ENCODE measurements at places on chromosomes 2 and 18.
A peak's percentile ranks its signal among the peaks of the same experiment; 100 is the strongest.

- no peak for DNase-seq
Measured at GRCh38 chr2:234107861-234108260, 57.4 kb downstream of the SPP2 start.

DNA sequence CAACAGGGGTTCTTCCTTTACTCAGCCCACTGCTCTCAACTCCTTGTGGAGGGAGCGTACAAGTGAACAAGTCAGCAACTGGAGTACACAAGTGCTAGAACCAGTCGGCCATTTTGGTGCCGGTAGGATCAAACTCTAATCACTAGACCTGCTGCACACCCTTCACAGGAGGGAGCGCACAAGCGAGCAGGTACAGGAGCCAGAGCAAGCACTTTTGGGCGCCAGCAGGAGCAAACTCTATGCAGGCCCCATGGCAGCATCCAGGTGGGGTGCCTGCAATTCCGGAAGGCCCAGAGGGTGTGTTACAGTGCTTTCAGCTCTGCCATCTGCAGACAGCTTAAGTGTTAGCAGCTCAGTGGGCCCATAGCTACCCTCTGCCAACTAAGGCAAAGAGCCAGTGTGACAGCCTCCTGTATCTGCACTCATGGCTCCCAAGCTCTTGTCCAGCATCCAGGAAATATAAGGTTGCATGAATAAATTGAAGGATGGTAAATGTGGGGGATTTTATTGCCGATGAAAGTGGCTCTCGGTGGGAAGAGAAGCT lies 426.1 kb downstream of the DCC start:
- no peak for DNase-seq

DNA sequence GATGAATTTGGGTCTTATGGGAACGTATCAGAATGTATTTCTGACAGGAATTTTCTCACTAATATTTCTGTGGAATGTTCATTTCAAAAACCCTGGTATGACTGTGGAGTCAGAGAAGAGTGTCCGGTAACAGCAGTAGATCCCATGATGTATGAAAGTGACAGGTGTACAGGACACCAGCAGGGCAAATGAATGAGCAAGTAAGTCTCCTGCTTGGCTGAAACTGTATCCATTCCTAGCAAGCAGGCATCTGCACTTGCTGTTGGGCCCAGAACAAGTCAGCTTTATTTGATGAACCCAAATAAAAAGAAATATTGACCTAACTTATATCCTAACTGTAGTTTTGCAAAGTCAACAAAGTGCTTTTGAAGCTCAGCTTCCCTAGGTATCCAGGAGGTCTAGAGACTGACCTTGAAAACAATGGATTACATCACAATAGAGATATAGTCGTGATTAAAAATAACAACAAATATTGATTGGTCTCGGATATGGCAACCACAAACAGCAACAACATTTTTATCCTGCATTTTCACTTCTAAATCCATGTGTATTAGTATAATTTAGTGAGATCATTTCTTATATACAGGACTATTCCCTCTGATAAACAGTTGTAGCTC lies 37.6 kb downstream of the NXPH2 start:
- peak; percentile 35 for DNase-seq

GRCh38 chr18:51128533-51128932 lies 68.9 kb downstream of the MEX3C start:
- DNase-seq = no peak

DNA sequence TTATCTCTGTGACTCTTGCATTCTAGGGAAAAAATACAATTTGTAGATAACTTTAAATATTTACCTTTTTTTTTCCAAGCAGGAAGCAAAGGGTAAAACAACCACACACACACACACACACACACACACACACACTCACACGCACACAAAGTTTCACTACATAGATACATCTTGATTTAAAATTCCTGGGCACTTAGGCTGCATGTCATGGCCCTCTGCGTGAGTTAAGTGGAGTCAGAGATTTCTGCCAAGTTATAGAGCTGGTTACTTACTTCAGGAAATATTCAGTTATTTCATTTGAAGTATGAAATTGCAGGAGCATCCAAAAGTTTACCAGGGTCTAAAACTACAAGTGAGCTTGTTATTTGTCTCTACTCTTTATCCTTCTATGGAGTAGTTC lies 612.0 kb downstream of the IRS1 start:
- no peak for DNase-seq

DNA sequence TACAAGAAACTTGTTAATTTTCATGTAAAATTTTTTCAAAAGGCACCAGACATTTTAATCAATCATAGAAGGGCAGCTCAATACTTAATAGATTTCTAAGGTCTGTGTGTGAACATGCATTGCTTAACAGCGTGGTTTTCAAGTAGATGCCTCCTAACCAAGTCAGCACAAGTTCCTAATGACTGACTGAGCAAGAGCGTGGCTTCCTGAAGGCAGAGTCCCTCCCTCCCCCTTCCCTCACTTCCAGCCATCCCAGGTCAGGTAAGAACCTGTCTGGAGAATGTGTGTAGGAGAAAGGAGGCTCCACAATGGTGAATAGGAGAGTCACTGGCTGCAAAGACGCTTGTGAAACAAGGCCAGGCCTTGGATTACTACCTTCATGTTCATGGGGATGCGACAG lies 33.5 kb upstream of the DAPL1 start:
- DNase-seq = no peak
